ENCODE measurements at places on chromosomes 13 and 19. TPM values are rescaled to one million over a fixed set of nuclear protein-coding genes. Genes with fewer than 3 reads are reported as not detected.

Gene F10
- total RNA-seq = 0.69 TPM

Gene CCDC70
- total RNA-seq = not detected

Gene MBD3L2
- not detected for total RNA-seq

Gene PNMA8A
- total RNA-seq = 108 TPM

Gene CCDC169
- total RNA-seq = 4.4 TPM

Gene ATXN8OS
- total RNA-seq = 2.1 TPM

Gene CADM4
- 93.2 TPM for total RNA-seq

Gene ACTMAP
- 0.46 TPM for total RNA-seq

Gene HAUS5
- 6.0 TPM for total RNA-seq

Gene PRKCSH
- total RNA-seq = 53.1 TPM

Gene THSD8
- total RNA-seq = not detected

Gene KLK14
- total RNA-seq = not detected

Gene ZNF726
- 15.0 TPM for total RNA-seq

Gene EXOC3L2
- total RNA-seq = 0.23 TPM

Gene GPR183
- total RNA-seq = 3.2 TPM

Gene LRRC4B
- total RNA-seq = 105 TPM

Gene ICAM5
- total RNA-seq = 2.5 TPM

Gene PLK5
- total RNA-seq = 0.23 TPM
